Suprapubic skin (tissue), 4 donors: ENCODE measurements at places on chromosomes 5 and 9.
A peak's percentile ranks its signal among the peaks of the same experiment; 100 is the strongest.

DNA sequence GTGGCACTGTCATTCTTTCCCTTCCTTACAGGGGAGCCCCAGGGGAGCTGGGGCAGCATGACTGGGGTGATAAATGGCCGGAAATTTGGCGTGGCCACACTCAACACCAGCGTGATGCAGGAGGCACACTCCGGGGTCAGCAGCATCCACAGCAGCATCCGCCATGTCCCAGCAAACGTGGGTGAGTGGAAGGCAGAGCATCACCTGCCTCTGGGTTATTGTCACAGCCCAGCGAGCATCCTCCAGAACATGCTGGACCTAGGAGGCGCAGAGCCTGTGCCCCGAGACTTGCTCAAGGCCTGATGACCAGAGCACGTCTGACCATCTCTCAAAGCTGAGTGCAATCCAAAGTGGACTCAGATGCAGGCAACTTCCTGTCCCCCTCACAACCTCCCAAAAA is 22.2 kb upstream of the ASS1 start:
- H3K36me3 ChIP-seq: no peaks in the 10 kb centered on the region
- peaks cover 15% of the 10 kb centered on the region for H3K4me1 ChIP-seq
- H3K27me3 ChIP-seq: peaks cover 21% of the 10 kb centered on the region
- DNase-seq: no peak
- no peak overlapping the region for H3K4me3 ChIP-seq
- no peak overlapping the region for H3K27ac ChIP-seq

DNA sequence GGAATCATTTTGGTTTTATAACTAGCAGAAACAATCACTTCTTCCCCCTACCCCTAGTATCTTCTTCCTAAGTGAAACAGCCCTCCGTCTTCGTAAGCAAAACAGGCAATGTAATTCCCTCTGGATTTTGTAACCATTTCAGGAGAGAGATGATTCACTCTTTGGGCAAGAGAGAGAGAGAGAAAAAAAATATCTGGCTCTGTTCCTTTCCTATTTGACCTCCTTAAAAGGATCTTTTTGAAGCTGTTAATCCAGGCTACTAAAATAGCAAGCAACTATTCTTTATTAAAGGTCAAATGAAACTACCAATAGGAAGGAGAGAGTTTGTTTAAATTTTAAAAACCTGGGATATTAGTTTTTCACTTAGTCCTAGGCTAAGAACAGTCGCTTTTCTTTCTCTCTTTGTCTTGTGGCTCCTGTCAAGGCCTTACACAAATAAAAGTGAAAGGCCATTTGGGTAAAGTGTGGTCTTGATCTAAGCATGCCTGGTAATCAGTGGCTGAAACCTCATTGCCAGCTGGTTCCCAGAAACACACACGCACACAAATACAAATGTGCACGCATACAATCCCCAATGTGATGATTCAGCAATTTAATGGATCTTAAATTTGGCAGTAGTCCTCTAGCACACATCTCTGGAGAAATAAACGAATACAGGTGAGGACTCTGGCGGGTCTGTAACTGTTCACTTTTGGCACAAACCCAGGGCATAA is 70.2 kb downstream of the PRUNE2 start:
- H3K27me3 ChIP-seq: no peaks in the 10 kb centered on the region
- no peak overlapping the region for H3K4me3 ChIP-seq
- peaks cover 12% of the 10 kb centered on the region for H3K4me1 ChIP-seq
- H3K27ac ChIP-seq: peak overlapping the region; percentile 75
- no peak for DNase-seq

DNA sequence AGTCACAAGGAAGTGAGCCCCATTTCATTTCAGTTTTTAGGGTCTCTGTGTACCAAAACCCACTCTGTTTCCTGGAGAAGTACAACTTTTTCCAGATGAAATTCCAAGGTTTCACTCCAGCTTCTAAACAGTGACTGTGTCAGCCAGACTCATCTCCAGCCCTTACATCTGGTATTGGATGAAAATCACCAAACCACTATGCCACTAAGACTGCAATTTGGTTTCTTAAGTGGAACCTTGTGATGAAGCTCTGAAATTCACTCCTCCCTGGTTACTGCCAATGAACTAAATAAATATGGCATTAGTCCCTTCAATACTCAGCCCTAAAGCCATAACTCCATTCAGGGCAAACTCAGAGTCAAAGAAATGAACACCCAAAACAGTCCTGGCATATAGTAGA is 211.2 kb upstream of the DAPK1 start:
- H3K27me3 ChIP-seq: no peaks in the 10 kb centered on the region
- H3K27ac ChIP-seq: no peak overlapping the region
- H3K4me1 ChIP-seq: no peaks in the 10 kb centered on the region

DNA sequence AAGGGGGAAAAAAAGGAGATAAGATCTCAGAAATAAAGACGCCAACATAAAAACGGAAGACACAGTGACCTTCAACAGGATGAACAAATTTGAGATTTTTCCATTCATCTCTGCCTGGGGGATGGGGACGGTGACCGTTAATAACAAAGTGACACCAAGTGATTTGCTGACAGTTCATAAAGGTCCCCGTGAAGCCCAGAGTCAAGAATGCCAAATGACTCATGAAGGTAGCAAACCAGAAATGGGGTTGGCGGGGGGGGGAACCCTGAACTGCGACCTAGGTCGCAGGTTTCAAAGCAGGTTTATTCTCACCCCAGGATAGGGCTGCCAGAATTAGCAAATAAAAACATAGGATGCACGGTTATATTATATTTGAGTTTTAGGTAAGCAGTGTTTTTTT is 21.1 kb upstream of the SHB start:
- no peak overlapping the region for H3K27ac ChIP-seq
- DNase-seq: no peak
- H3K27me3 ChIP-seq: no peaks in the 10 kb centered on the region
- no peaks in the 10 kb centered on the region for H3K36me3 ChIP-seq

GRCh38 chr9:87776481-87777379 is 50.8 kb downstream of the CTSL start:
- no peak for DNase-seq
- H3K27ac ChIP-seq: no peak overlapping the region
- H3K4me1 ChIP-seq: no peaks in the 10 kb centered on the region
- no peak overlapping the region for H3K4me3 ChIP-seq

GRCh38 chr5:107418071-107418470 is 252.7 kb downstream of the EFNA5 start:
- no peaks in the 10 kb centered on the region for H3K4me1 ChIP-seq
- no peak overlapping the region for H3K27ac ChIP-seq
- H3K36me3 ChIP-seq: no peaks in the 10 kb centered on the region
- no peaks in the 10 kb centered on the region for H3K27me3 ChIP-seq
- no peak for DNase-seq

GRCh38 chr9:73701415-73702057 is 549.9 kb downstream of the ANXA1 start:
- H3K4me3 ChIP-seq: no peak overlapping the region
- no peak overlapping the region for H3K27ac ChIP-seq
- DNase-seq: no peak
- no peaks in the 10 kb centered on the region for H3K4me1 ChIP-seq
- H3K36me3 ChIP-seq: no peaks in the 10 kb centered on the region
- no peaks in the 10 kb centered on the region for H3K27me3 ChIP-seq

DNA sequence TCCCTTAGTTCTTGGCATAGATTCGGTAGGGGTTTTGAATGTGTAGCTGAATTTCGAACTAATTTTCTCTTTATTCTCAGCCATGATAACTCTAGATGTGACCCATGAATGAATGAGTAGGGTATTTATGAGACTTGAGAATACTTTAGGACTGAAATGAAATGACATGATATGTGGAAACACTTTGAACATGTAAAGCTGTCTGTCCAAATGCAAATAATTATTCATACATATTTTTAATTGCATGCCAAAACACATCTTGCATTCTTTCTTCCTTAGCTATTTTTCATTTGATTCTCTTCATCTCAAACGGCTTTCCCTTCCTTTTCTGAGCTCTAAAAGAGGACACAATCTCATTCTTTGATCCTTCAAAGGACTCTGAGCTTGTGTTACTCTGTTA is 3.4 kb downstream of the NNT start:
- no peaks in the 10 kb centered on the region for H3K27me3 ChIP-seq
- peaks cover 30% of the 10 kb centered on the region for H3K4me1 ChIP-seq
- no peak for DNase-seq
- H3K36me3 ChIP-seq: peaks cover 14% of the 10 kb centered on the region
- H3K27ac ChIP-seq: no peak overlapping the region

DNA sequence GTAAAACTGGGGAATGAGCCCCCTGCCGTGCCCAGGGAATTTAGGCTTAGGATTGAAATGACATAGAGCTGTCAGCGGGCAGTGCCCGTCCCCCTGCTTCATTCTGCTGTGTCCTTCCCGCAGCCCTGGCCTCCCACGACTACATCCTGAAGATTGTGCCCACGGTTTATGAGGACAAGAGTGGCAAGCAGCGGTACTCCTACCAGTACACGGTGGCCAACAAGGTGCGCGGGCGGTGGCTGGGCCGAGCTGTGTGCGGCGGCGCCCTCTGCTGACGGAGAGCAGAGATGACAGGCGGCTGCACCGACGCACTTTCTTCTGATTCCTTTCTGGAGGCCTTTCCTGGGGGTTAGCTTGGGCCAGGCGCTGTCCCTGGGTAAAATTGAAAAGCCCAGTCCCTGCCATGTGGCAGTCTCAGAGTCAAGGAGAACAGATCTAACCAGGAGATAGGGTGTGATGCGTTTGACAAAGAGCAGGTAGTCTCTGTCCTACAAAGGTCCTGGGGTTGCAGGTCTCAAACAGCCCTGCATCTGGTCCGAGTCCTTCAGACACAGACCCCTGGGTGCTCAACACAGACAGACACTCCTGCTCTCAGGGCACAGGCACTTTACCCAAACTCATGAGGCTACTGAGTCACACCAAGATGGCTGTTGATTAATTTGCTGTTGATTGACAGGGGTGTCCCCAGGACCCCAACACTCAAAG is 26.8 kb upstream of the RPL26L1 start:
- H3K4me1 ChIP-seq: peaks cover 15% of the 10 kb centered on the region
- H3K27ac ChIP-seq: no peak overlapping the region

- DNase-seq: no peak
- no peak overlapping the region for H3K4me3 ChIP-seq
- peak overlapping the region; percentile 18 for H3K27ac ChIP-seq
- H3K27me3 ChIP-seq: no peaks in the 10 kb centered on the region
- peaks cover 15% of the 10 kb centered on the region for H3K4me1 ChIP-seq
- H3K36me3 ChIP-seq: no peaks in the 10 kb centered on the region
Observed at GRCh38 chr9:2262386-2263071, 247.4 kb downstream of the SMARCA2 start.

- H3K27ac ChIP-seq: no peak overlapping the region
- H3K27me3 ChIP-seq: peaks cover 13% of the 10 kb centered on the region
- no peak overlapping the region for H3K4me3 ChIP-seq
- DNase-seq: no peak
- H3K36me3 ChIP-seq: no peaks in the 10 kb centered on the region
Observed at GRCh38 chr5:170863646-170864045, 1.8 kb downstream of the RANBP17 start.

DNA sequence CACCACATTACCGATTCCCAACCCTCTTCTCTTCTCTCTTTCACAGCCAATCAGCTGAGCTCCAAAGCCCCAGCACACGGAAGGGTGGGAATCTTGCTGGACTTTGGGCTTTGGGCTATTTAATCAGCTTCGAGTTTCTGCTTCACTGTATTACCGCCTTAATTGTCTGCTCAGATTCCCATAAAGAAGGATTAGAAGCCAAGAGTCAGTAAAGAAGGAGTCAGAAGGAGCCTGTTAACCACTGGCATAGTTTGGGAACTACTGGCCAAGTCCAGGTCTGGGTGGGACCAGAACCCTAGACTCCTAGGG is 4.4 kb downstream of the SPRY4 start:
- H3K4me1 ChIP-seq: peaks cover 41% of the 10 kb centered on the region
- H3K36me3 ChIP-seq: no peaks in the 10 kb centered on the region
- H3K27me3 ChIP-seq: peaks cover 15% of the 10 kb centered on the region

DNA sequence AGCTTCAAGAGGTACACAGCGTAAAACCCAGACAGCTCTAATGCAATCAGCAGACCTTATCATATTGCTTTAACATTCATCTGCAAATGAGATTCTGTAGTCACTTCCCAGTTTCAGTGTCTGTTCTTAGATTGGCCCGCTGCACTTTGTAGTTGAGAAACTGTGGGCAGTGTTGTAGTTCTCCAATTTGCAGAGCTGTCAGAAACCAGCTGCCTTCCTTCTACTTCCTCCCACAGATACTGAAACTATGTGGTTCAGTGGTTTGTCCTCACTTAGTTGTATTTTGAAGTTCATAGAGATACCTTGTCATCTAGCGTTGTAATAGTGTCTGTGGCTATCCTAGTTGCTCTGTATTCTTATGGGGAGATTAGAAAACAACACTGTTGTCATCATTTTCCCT is 39.6 kb upstream of the TRIM36 start:
- no peak for DNase-seq
- no peaks in the 10 kb centered on the region for H3K27me3 ChIP-seq
- peaks cover 11% of the 10 kb centered on the region for H3K36me3 ChIP-seq
- H3K4me3 ChIP-seq: no peak overlapping the region

- no peak overlapping the region for H3K27ac ChIP-seq
- H3K27me3 ChIP-seq: no peaks in the 10 kb centered on the region
Observed at GRCh38 chr9:116275418-116276195, 122.0 kb downstream of the PAPPA start.

DNA sequence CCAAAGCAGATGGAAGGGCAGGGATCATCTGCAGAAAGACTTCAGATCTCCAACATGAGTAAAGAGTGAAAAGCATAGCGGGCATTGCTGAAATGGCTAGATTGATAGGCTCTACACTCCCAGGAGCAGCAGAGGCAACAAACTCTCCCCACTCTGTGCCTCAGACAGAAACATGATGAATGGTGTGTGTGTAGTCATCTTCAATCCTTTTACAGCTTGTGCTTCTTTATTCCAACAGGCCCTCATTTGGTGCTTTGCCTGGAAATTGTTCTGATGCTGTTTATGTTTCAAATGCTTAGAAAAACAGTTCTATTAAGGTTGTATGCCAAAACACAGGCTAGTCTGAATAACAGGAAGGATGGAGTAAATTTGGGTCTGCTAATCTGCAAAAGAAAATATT is 176.2 kb downstream of the DMRTA1 start:
- no peaks in the 10 kb centered on the region for H3K27me3 ChIP-seq
- no peak overlapping the region for H3K27ac ChIP-seq
- no peak for DNase-seq
- H3K4me1 ChIP-seq: no peaks in the 10 kb centered on the region
- no peak overlapping the region for H3K4me3 ChIP-seq
- no peaks in the 10 kb centered on the region for H3K36me3 ChIP-seq

DNA sequence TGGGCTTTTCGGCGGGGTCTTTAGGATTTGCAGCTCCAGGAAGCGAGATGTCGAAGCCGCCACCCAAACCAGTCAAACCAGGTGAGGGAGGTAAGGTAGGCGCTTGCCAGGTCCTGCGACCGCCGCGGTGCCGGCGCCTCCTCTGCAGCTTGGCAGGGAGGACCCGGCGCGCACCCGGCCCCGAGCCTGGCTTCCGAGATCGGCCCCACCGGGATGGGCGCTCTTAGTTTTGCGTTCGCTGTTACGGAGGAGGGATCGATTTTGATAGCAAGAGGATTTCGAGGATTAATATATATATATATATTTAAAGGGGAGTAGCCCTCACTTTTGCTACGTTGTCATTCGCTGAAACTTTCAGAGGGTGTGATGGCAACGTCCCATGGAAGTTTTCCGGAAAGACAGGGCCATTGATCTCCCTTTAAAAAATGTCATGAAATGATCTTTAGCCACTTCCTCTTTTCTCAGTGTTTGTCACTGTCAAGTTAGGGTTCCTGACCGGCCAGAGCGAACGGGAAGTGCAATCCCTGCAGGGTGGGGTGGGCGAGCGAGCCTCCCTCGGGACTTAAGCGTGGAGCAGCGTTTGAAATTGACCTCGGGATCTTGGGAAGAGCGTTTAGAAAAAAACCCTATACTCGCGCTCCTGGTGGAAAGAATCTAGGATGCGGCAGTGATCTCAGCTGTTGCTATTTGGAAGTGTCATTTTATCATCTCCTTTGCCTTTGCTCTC is 495 bp downstream of the OSTF1 start:
- peak; percentile 88 for DNase-seq
- H3K36me3 ChIP-seq: no peaks in the 10 kb centered on the region
- peak overlapping the region; percentile 95 for H3K27ac ChIP-seq
- H3K4me1 ChIP-seq: peaks cover 70% of the 10 kb centered on the region
- H3K4me3 ChIP-seq: peak overlapping the region; percentile 68
- no peaks in the 10 kb centered on the region for H3K27me3 ChIP-seq
